ENCODE measurements at places on chromosomes 4 and X.

DNA sequence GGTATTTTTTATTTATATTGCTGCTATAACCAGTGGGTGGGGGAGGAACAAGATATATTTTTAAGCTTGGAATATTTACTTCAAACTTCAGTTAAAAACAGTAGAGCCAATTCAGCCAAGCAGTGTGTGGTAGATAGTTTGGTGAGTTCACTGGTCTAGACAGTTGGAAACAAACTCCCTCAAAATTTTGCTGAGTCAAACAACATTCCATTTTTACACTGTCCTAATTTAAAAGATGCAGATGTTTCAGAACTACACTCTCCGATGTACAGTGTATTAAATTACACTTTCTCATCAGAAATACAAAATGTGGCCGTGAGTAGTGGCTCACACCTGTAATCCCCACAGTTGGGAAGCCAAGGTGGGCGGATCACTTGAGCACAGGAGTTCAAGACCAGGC lies 23.3 kb downstream of the PRKX start:
- no peak for DNase-seq

DNA sequence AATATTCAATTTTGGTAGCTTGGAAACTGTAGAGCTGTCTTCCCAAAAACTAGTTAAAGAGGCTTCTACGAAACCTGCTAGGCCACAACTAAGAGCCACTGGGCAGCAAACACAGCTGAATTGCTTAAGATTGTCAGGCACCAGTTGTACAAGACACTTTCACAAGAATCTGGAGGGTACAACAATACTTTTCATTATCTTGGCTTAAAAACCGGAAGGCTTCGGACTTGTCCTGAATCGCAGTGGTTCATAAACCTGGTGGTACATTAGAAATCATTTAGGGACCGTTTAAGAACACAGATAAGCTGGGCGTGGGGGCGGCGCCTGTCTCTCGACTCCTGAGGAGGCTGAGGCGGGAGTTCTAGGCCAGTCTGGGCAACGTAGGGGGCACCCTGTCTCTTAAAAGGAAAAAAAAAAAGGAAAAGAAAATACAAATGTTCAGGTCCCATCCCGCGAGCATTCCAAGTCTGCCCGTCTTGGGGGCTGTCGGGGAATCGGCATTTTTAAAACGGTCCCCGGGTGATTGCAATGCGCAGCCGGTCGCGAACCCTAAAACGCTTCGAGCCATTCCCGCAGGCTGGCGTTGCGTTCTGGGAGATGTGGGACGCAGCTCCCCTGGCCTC lies 763 bp downstream of the PYURF start:
- DNase-seq, result no peak

DNA sequence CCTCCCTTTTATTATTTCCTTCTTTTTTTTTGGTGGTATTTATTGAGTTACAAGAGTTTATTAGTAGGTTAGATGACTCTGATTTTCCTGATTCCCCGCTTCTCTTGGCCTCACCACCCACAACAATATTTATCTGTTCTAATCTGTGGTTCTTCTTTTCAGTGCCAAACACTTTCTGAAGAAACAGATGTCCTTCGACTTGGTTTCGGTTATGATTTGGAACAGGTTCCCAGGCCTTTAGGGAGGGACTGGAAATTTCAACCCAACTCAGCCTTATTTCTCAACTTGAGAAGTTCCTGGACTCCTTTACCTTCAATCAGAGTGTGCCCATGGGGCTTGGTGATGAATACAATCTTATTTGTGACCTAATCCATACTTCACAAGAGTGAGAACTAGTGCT lies 108.1 kb downstream of the UCHL1 start:
- DNase-seq, result no peak

DNA sequence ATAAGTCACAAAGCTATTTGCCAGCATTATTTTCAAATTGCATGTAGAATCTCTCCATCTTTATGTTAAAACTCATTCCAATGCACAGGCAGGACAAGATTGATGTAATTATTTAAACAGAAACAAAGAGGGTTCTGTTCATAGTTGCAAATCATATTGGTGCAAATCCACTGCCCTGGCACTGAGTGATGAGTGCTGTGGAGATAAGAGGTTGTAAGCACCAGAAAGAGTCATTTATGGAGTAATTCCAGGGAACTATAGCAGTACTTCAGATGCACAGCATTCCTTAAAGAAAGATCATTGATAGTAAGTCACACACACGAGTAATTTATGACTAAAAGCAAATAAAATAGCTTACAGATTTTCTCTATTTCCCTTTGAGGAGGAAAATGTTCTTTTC lies 337.7 kb upstream of the CTSO start:
- DNase-seq, result no peak

GRCh38 chrX:116435597-116435996 lies 809 bp upstream of the SLC6A14 start:
- no peak for DNase-seq

- no peak for DNase-seq
Observed at GRCh38 chrX:148271263-148271662, 229.2 kb upstream of the AFF2 start.

DNA sequence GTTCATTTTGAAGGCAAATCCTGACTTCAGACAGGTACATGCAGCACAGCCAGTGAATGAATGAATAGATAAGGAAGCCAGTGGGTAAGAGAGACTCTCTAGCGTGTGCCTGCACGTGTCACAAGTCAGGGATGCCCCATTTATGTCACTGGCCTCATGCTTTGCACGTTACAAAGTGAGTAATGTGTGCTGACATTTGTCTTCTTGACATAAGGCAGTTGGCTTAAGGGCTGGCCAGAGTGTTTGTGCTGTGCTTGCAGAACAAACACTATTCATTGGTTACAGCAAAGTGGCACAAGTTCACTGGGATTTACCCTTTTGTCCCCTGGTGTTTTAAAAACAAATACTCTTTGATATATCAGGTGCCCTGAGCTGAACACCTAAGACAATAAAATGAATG lies 55.9 kb downstream of the CRMP1 start:
- no peak for DNase-seq

DNA sequence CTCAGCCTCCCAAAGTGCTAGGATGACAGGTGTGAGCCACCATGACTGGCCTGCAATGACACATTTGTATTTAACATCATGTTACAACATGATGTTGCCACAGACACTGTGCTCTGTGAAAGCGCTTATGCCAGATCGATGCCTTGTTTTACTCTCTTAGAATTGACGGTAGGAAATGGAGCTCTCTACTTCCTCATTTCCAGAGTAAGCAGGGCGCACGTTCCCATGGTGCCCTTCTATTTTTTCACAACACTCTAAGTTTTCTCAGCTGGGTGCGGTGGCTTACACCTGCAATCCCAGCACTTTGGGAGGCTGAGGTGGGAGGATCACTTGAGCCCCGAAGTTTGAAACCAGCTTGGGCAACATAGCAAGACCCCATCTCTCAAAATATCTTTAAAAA lies 60.7 kb upstream of the DHRSX start:
- DNase-seq, result no peak

DNA sequence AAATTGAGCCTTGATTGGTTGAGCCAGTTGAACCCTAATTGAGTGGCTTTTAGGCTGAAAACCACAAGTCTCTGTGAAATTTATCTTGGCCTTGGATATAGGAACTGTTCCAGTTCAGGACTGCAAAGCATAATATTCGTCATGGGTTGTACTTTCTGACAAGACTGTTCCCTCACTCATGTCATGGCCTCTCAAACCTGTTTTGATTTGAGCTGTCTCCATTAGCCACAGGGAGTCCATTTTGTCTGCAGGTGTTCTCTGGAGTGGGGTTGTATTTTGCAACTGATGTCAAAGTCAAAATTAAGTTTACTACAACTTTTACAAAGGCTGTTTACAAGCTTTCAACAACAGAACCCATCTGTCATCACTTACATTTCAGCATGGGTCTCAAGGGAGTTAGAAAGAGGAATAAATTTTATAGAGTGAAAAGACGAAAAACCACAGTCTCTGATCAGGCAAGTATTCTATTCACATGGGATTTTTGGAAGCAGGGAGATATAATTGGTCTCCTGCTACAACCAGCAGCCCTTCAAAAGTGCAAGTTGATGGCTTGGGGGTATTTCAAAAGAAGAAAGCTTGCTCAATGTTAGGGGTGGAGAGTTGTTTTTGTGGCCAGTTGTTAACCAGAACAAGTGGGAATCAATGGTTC lies 1716.3 kb downstream of the C4orf33 start:
- DNase-seq, result no peak

GRCh38 chr4:112288455-112288854 lies 2.8 kb upstream of the TIFA start:
- no peak for DNase-seq

GRCh38 chr4:112813790-112814189 lies 176.8 kb downstream of the LARP7 start:
- no peak for DNase-seq

GRCh38 chr4:76095568-76095967 lies 21.1 kb downstream of the ART3 start:
- DNase-seq, result no peak

DNA sequence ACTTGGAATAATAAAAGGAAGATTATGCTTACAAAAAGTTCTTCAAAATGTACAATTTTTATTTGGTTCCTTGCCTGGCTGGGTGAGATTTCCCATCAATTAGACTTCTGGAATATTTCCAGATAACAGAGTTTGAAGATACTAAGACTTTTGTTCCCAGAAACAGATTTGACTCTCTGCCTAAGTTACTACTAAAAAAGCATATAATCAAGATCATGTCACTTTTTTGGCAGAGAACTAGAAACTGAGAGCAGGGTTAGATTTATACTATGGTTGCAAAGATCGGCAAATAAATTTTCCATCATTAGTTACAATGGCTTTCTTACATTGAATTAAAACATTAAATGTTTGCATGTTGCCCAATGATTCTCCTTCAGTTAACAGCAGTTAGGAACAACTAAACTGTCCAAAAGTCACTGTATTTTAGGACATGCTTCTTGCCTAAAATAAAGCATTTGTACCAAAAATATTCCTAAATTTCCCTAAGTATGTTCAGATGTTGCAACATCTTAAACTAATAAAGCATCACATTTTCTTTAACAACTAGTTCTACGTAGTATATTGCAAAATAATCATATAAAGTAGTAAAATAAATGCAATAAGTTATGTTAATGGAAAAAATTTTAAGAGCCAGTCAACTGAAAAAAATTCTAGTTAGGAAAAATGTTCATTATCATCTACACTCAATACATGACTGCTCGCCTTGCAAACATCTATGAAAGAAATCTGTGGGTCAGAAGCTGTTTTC lies 73.0 kb downstream of the SEC24D start:
- DNase-seq, result no peak

- DNase-seq, result no peak
Observed at GRCh38 chr4:8402640-8403039, 37.9 kb downstream of the ACOX3 start.

- no peak for DNase-seq
Observed at GRCh38 chr4:5267408-5267807, 216.1 kb downstream of the STK32B start.

DNA sequence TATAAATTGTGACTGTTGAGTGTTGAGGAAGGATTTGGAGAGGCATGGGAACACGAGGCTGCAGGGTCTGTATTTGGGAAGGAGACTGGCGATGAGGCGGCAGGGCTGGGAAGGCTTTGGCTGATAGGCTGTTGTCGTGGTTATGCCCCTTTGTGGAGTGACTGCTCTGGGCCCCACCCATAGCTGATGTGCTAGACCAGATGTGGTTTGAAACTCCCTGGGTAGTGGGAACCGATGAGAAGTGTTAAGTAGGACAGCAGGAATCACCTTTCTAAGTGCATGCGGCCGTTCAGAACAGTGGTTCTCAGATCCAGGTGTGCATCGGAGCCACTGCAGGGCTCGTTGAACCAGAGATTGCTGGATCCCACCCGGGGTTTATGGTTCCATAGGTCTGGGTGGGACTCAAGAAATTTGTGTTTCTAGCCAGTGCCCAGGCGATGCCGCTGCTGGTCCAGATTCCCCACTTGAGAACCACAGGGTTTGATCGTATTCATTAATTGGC lies 42.3 kb downstream of the TBC1D14 start:
- no peak for DNase-seq

- no peak for DNase-seq
Observed at GRCh38 chrX:22063284-22063683, 31.2 kb downstream of the PHEX start.

DNA sequence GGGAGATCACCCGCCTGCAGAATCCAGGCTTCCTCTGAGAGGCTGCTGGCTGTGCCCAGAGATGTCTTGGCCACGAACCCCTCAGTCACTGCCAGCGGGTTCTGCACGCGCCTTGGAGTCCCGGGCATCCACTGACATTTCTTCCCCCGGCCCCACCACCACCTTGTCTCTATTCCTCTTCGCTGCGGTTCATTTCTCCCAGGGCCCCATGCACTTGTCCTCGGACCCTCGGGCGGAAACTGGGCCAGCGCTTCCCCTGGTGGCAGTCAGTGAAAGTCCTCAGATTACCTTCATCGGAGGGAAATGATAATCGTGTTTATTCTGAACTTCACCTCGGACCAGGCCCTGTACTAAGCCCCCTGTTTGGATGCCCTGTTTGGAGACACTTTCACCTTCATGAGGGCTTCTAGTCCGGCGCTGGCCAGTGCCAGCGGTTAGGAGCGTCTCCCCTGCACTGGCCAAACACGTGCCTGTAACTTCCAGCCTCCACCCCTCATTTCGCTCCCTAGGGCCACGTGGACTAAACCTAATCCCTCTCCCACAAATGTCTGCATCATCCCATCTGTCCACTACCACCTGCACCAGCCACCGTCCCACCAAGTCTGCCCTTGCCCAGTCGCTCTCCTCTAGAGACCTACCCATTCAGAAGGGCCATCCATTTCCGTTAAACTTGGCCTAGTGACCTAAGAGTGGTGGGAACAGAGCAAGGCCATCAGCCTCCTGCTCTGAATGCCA lies 82.0 kb downstream of the DCTD start:
- no peak for DNase-seq

DNA sequence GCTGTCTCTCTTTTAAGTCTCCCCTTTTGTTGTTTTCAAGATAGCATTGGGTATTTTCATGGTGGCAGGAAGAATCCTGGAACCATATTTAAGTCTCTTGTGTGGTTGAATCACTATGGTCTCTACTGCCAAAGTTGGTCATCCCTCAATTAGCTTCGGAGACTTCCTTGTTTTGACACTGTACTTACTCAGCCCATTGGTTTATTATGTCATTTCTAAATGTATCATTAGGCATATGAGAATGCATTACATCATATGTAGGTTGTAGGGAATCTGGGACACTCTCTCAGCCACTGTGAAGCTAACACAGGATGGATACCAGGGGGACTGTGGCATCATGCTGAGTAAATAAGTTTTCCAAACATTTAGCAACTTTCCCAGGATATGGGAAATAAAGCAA lies 211.8 kb downstream of the DTHD1 start:
- DNase-seq, result no peak

- DNase-seq, result no peak
Observed at GRCh38 chr4:54082168-54082567, 17.8 kb upstream of the CHIC2 start.

DNA sequence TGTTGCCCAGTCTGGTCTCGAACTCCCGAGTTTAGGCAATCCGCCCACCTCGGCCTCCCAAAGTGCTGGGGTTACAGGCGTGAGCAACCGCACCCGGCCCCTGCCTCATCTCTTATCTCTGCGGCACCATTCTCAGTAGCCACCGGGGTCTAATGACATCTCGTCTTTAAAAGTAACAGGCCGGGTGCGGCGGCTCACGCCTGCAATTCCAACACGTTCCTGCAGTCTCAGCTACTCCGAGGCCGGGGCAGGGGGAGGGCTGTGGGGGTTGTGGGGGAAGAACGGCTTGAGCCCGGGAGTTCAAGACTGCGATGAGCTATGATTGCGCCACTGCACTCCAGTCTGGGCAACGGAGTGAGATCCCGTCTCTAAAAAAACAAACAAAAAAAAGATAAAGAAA lies 28.8 kb downstream of the ING2 start:
- DNase-seq, result no peak

Data from DMS153 (cell line).